ENCODE measurements at places on chromosomes 13 and 19. TPM values are rescaled to one million over a fixed set of nuclear protein-coding genes. Genes with fewer than 3 reads are reported as not detected.

DNA sequence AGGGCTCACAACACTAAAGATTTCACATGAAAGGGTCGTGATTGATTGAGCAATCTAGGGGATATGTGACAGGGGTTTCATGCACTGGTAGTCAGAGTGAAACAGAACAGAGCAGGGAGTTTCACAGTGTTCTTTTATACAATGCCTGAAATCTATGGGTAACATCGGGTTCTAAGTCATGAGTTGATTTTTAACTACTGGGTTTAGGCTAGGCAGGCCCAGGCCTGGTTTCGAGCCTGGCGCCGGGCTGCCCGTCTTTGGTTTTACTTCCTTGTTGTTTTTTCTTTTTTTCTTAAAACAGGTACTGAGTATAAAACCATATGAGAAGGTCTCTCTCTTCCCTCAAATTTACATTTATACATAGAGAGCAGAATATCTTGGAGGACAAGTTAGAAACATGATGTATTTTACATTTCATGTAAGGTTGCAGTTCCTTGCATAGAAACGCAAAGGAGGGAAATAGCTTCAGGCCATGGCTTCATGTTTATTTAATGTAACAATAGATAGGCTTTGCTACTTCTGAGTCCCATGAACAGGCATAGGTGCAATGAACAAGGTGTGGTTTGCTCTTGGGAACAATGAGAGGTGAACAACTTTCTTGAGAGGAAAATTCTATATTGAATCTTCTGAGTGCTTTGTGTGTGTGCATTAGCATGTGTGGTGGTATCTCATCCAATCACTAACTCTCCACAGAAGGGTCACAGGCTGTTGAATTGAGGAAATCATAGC lies 128.9 kb upstream of the RXFP2 start:
- no peak for ATAC-seq

DNA sequence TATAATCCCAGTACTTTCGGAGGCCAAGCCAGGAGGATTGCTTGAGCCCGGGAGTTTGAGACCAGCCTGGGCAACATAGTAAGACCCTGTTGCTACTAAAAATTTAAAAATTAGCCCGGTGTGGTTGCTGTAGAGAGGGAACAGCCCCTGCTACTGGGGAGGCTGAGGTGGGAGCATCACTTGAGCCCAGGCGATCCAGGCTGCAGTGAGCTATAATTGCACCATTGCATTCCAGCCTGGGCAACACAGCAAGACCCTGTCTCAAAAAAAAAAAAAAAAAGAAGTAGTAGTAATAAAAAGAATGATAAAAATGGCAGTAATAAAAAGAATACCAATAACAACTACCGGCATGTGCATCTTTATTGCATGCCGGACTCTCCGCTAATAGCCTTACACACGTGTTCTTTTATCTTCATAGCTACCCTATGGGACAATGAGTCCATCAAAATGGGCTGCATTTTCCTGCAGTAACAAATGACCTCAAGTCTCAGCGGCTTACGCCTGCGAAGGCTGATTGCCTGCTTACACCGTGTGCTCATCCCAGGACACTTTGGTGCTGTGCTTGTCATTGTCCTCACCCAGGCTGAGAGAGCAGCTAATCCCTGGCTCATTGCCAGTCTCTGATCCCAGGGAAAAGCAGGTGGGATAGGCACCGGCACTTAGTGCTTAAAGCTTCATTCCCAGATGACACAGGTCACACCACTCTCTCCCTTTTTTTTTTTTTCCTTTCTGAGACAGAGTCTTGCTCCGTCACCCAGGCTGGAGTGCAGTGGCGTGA lies 14.4 kb upstream of the SYCN start:
- no peak for ATAC-seq

GRCh38 chr13:48562296-48563066 lies 29.6 kb upstream of the RCBTB2 start:
- no peak for ATAC-seq

The RFC3 gene
- total RNA-seq: 8.9 TPM

DNA sequence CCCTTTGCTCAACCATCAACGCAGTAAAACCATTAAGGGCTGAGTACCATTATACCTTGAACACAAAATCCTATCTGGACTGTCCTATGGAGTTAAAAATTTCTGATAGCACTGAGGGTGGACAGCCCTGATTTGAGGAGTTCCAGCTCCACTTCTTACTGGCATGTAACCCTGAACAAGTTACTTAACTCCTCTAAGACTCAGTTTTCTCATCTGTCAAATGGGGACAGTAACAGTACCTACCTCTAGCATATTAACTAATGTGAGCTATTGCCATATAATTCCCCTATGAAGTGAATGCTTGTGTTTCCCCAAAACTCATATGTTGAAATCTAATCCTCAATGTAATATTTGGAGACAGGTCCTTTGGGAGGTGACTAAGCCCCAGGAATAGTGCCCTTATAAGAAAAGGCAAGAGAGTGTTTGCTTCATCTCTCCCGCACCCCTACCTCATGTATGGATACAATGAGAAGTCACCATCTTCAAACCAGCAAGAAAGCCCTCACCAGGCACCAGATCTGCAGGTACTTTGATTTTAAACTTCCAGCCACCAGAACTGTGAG lies 61.9 kb upstream of the DOCK9 start:
- no peak for ATAC-seq

All from motor neuron (in vitro differentiated cells).